NCI-H2081 (cell line): ENCODE measurements at places on chromosomes 2 and 18.

GRCh38 chr18:43078478-43079092 lies 36.9 kb downstream of the RIT2 start:
- DNase-seq: no peak

DNA sequence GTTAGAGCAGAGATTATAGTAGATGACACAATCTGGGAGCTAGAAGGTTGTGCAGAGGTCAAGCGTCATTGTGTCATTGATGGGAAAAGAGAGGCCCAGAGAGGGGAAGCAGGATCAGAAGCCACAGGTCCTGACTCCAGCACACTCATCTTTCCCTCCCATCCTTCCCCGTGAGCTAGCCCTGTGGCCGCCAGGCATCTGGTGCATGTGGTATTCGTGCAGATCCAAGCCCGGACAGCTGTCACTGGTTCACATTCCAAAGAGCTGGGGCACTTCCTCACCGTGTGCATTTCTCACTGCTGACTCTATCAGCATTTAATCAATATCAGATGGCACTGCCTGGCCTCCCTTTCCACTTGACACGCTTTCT lies 94.1 kb upstream of the THOC1 start:
- no peak for DNase-seq

- no peak for DNase-seq
These were observed 1.2 kb downstream of the SAP130 start for GRCh38 chr2:128026448-128027277.

DNA sequence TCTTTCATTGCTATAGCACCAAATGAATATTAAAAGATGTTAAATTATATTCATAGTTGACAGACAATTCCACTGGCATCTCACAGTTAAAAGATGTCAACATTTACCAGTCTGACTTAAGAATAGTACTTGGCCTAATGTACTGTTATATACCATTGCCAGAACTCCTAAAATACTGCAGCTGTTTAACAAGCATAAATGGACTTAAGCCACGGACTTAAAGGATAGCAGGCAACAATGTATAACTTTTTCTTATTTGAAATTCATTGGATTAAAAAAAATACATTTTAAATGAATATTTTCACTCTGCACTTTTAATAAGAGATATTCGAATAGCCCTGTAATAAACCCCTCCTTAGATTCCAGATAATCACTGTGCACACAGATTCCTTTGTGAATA lies 3.8 kb downstream of the TCF4 start:
- no peak for DNase-seq

DNA sequence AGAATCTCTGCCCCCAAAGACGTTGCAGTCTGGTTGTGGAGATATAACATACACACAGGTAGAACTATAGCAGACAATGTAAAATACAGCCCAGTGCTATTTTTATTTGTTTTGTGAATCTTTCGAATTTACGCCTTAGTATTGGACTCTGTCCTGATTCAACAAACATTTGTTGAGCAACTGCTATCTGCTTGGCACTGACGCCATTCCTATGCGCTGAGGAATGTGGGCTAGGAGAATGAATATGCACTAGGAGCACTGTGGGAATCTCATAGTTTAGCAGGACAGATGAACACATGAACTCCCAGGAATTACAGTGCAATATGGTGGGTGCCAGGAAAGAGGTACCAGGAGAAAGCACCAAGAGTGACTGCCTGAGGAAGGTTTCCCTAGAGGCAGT lies 181.7 kb upstream of the SIX3 start:
- DNase-seq: no peak
